ENCODE measurements at places on chromosomes 2 and 18.

DNA sequence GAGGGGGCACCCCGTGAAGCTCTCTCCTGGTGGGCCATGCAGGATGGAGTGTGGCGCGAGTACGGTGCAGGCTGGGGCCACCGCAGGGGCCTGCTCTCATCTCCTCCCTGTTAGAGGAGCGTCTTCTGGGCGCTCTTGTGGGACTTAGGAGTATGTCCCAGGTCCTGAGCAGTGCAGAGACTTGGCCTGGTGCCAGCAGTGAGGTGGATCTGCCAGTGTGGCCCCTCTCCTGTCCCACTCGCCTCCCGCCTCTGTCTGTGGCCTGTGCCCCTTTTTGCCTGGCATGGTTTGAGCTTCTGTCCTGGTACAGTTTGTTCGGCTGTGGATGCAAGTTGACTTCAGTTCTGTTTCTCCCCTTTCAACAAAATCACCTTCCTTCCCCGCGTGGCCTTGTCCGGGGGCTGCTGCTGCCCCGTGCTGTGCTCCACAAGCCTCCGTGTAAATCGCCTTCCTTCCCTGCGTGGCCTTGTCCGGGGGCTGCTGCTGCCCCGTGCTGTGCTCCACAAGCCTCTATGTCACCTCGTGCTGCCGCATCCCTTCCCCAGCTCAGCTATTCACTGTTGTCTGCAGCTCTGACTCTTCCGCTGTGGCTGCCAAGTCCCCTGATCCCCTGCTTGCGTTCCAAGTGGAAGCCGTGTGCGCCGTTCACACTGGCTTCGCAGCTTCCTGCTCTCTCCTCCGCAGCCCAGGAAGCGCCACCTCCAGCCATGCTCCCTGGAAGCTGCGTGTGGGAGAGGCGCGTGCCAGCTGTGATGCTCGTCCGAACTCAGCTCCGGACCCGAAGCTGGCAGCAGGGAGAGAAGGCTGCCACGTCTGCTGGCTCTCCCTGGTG is 13.7 kb downstream of the LDLRAD4 start:
- DNase-seq: no peak

DNA sequence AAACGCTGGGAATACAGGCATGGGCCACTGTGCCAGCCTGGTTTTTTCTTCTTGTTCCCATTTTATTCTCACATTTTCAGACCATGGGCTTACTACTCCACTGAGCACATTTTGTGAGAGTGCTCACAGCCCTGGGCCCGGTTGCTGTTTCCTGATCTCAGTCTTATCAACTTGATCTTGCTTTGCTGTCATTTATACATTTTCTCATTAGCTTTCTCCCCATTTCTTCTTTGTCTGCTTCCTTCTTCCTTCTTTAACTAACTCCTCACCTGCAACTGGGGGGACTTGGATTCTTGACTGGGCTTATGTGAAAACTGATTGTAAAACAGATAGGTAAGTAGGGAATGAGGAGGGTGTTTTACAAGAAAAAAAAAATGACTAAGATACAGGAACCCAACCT is 117.3 kb downstream of the PLB1 start:
- no peak for DNase-seq

DNA sequence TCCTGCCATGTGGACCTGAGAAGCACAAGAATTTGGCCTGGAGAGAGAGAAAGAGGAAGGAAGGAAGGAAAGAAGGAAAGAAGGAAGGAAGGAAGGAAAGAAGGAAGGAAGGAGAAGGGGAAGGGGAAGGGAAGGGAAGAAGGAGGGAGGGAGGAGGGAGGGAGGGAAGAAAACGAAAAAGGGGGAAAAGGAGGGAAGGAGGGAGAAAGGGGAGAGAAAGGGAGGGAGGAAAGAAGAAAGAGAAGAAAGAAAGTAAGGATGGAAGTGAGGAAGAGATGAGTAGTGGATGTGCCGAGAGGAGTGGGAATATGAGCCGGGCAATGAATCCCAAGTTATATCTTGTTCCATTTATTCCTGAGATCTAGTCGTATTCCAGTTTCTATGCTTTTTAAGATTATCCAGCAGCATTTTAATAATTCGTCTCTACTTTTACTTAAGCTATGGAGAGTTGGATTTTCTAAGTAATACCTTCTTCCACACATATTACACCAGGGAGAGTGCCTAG is 247.8 kb downstream of the TDRD15 start:
- no peak for DNase-seq

DNA sequence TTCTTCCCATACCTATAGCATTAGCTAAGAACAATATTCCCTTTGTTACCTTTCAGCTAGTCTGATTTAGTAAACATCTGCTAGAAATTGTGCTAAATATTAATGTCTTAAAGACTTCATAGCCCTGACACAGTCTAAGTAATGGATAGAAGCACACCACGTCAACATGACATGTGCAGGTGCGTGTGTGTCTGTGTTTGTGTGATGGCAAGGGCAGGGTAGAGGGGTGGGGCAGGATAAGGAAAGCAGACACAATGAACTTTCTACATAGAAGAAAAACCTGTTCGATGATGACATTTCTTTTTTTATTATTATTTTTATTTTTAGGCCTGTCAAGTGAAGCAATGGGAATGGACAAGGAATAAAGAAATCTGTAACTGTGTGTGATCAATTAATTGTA is 223.3 kb downstream of the NOL4 start:
- no peak for DNase-seq

- DNase-seq: peak; percentile 43
These were observed 297.9 kb upstream of the MMADHC start for GRCh38 chr2:149885468-149885867.
